ENCODE measurements at places on chromosomes 12 and 14. TPM values are rescaled to one million over a fixed set of nuclear protein-coding genes. Genes with fewer than 3 reads are reported as not detected.

- peaks cover 21% of the 10 kb centered on the region for H3K4me1 ChIP-seq
- H3K4me3 ChIP-seq, result no peak overlapping the region
- H3K27me3 ChIP-seq, result peaks cover 78% of the 10 kb centered on the region
- H3K27ac ChIP-seq, result no peak overlapping the region
- no peak for DNase-seq
Observed at GRCh38 chr14:101564819-101565698, 3.8 kb downstream of the DIO3 start.

Gene RTL1
- polyA plus RNA-seq, result not detected

DNA sequence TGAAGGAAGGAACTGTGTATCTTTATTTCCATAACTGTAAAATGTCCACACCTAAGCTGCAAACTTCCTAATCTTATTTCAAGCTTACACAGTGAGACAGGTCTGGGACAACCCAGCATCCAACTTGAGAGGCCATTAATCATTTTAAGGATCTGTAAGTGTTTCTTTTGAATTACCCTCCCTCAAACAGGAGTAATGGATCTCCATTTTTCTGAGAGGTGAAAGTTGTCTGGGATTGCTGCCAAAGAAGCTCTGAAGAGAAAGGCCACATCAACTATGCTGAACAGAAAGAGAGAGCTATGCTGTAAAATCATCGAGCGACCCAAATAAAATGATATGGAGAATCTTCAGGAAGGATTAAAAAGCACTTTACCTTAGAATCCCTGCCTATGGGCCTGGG, 131.7 kb upstream of the CPNE8 start:
- DNase-seq, result no peak
- no peaks in the 10 kb centered on the region for H3K27me3 ChIP-seq
- H3K4me1 ChIP-seq, result no peaks in the 10 kb centered on the region
- no peak overlapping the region for H3K4me3 ChIP-seq
- H3K36me3 ChIP-seq, result no peaks in the 10 kb centered on the region

- H3K4me1 ChIP-seq, result peaks cover 3% of the 10 kb centered on the region
- no peaks in the 10 kb centered on the region for H3K36me3 ChIP-seq
- DNase-seq, result no peak
- H3K27me3 ChIP-seq, result no peaks in the 10 kb centered on the region
- H3K27ac ChIP-seq, result no peak overlapping the region
Observed at GRCh38 chr12:69580074-69580473, 5.2 kb upstream of the CCT2 start.

GRCh38 chr12:58372298-58372697, 430.9 kb downstream of the ATP23 start:
- no peak for DNase-seq
- no peaks in the 10 kb centered on the region for H3K4me1 ChIP-seq
- H3K4me3 ChIP-seq, result no peak overlapping the region
- no peaks in the 10 kb centered on the region for H3K27me3 ChIP-seq
- H3K36me3 ChIP-seq, result no peaks in the 10 kb centered on the region

DNA sequence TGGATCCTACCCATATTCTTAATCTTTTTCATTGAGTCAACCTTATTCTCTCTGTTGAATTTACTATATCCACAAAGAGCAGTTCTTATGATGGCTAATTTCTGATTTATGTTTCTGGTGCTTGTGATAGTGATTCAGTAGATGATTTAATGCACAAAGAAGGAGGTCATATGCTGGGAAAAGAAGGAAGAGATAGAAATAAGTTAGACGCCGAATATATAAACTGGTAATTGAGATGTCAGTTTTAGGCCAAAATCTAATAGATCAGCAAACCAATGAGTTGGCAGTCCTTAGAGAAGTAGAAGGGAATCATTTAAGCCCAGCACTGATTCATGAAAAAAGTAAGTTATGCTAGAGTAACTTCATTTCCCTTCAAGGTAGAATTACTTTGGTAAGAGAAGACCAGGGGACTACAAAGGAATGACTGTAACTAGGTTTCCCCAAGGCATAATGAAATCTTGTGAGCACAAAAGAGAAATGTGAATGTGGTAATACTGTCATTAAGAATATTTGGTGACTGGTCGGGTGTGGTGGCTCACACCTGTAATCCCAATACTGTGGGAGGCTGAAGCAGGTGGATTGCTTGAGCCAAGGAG, 132.4 kb downstream of the TGFB3 start:
- no peaks in the 10 kb centered on the region for H3K27me3 ChIP-seq
- no peak overlapping the region for H3K27ac ChIP-seq
- H3K36me3 ChIP-seq, result no peaks in the 10 kb centered on the region
- no peak overlapping the region for H3K4me3 ChIP-seq
- no peaks in the 10 kb centered on the region for H3K4me1 ChIP-seq

- no peak overlapping the region for H3K27ac ChIP-seq
- DNase-seq, result no peak
- H3K36me3 ChIP-seq, result no peaks in the 10 kb centered on the region
- peaks cover 31% of the 10 kb centered on the region for H3K27me3 ChIP-seq
- no peak overlapping the region for H3K4me3 ChIP-seq
Observed at GRCh38 chr14:90140956-90141316, 79.1 kb downstream of the KCNK13 start.

DNA sequence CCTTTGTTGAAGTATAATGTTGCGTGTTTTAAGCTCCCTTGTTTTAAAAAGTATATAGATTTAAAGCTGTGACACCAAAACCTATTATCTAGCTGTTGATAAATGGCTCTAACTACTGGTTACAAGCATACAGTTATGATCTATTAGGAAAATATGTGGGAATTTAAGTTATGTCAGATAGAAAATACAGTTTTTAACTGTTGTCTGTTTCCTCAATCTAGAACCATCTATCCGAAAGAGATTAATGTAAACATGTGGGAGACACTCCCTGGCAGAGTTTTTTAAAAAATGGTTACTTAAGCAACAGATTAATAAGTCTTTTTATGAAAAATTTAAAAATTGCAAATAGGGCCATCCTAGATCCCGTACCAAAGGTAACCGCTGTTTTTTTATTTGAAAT, 8.2 kb downstream of the RPL36AL start:
- no peak overlapping the region for H3K27ac ChIP-seq
- no peaks in the 10 kb centered on the region for H3K27me3 ChIP-seq
- H3K4me3 ChIP-seq, result no peak overlapping the region
- DNase-seq, result no peak
- no peaks in the 10 kb centered on the region for H3K4me1 ChIP-seq

Gene EXOC3L4
- polyA plus RNA-seq, result not detected

Gene OAS2
- polyA plus RNA-seq, result 56.4 TPM

GRCh38 chr12:66008985-66009384, 121.6 kb downstream of the LLPH start:
- peak overlapping the region; percentile 12 for H3K4me3 ChIP-seq
- peaks cover 12% of the 10 kb centered on the region for H3K36me3 ChIP-seq
- H3K4me1 ChIP-seq, result no peaks in the 10 kb centered on the region
- peaks cover 6% of the 10 kb centered on the region for H3K27me3 ChIP-seq
- DNase-seq, result no peak

Gene PAWR
- 29.9 TPM for polyA plus RNA-seq

Gene ST8SIA1
- not detected for polyA plus RNA-seq

DNA sequence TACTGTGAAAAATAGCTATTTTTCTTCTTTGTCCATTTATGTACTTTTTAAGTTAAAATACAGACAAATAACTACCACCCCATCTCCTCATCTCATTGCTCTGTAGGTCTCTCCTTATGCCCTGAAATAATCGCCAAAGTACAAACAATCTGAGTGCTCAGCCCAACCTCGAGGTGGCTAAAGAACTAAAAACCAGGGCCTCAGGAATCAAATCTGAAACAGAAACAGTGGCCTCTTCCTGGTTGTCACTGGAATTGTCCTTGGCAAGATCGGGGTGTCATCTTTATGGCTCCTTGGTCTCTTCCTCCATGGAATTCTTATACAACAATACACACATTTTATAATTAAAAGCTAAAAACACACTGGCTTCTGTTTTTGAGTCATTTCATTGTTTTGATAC, 182.4 kb downstream of the ASCL1 start:
- peaks cover 8% of the 10 kb centered on the region for H3K36me3 ChIP-seq
- no peak for DNase-seq
- no peak overlapping the region for H3K4me3 ChIP-seq
- no peaks in the 10 kb centered on the region for H3K27me3 ChIP-seq
- H3K27ac ChIP-seq, result no peak overlapping the region

DNA sequence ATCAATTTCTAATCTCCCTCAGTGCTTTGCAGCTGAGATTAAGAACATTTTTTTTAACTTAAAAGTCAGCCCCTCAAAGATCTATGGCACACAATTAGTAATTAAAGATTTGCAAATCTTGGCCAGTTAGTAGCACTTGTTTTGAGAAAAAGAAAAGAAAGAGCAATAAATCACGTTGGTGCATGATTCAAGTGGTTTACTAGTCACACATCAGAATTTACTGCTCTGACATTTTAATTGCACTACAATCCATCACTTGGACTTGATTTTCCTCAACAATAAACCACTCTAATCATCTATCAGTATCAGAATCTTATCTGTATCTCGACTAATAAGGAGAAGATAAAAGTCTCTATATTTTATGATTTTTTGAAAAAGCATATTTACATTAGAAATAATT, 154.3 kb downstream of the HELB start:
- no peaks in the 10 kb centered on the region for H3K36me3 ChIP-seq
- H3K27ac ChIP-seq, result no peak overlapping the region
- H3K4me3 ChIP-seq, result no peak overlapping the region

Gene HPD
- not detected for polyA plus RNA-seq

DNA sequence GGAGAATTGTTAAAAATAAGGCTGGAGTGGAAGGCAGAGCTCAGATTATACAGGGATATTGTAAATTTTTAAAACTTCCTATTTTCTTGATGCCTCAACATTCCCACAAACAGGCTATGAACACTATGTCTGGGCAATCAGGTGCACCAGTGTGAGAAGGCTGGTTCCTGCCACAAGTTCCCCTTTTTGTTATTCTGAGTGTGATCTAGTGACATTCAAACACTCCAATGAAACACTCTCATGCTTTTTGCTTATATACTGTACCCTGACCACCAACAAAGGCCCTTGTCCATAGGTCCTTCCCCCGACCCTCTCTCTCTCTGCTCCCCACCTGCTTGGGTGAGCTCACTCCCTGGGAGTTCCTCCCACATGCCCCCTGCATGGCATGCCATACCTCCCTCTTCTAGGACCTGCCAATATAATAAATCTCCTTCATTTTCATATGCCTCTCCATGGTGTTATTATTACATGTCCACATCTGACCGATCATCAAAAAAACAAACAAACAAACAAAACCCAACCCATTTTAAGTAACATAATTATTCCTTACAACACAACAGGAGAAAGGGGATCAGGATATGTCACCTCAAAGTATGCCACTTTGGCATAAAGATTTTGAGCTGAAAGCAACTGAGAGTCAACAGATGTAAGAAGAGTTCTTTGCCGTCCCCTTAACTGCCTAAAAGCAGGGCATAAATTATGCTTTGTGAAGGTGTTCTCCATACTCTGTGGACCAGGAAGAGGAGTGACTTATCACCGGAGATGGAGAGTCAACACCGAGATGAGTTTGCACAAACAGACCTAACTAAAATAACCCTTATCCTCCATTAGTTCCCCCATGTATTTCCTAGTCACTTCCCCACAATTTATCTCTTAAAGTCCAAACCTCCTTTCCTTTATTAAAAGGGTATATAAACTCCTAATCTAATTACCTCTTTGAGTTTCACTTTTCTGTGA, 42.5 kb upstream of the CATSPERB start:
- peak overlapping the region; percentile 89 for H3K4me3 ChIP-seq
- peaks cover 18% of the 10 kb centered on the region for H3K4me1 ChIP-seq
- H3K27me3 ChIP-seq, result no peaks in the 10 kb centered on the region
- DNase-seq, result peak; percentile 41
- no peaks in the 10 kb centered on the region for H3K36me3 ChIP-seq

Gene GLTP
- 50.0 TPM for polyA plus RNA-seq

GRCh38 chr12:105860561-105861207, 278.1 kb downstream of the NUAK1 start:
- peaks cover 4% of the 10 kb centered on the region for H3K27me3 ChIP-seq
- H3K4me1 ChIP-seq, result no peaks in the 10 kb centered on the region
- no peak for DNase-seq
- no peak overlapping the region for H3K27ac ChIP-seq
- no peaks in the 10 kb centered on the region for H3K36me3 ChIP-seq

- peaks cover 15% of the 10 kb centered on the region for H3K4me1 ChIP-seq
- no peaks in the 10 kb centered on the region for H3K27me3 ChIP-seq
- peak within 1 kb of the TSS; percentile 98 for H3K4me3 ChIP-seq
- peaks cover 8% of the 10 kb centered on the region for H3K36me3 ChIP-seq
Observed at GRCh38 chr12:123457980-123458779, at the start of gene SNRNP35. Gene SNRNP35, plus strand, starts transcription at chr12:123458139. Its CDS starts 7,402 bp downstream, at chr12:123465541.

DNA sequence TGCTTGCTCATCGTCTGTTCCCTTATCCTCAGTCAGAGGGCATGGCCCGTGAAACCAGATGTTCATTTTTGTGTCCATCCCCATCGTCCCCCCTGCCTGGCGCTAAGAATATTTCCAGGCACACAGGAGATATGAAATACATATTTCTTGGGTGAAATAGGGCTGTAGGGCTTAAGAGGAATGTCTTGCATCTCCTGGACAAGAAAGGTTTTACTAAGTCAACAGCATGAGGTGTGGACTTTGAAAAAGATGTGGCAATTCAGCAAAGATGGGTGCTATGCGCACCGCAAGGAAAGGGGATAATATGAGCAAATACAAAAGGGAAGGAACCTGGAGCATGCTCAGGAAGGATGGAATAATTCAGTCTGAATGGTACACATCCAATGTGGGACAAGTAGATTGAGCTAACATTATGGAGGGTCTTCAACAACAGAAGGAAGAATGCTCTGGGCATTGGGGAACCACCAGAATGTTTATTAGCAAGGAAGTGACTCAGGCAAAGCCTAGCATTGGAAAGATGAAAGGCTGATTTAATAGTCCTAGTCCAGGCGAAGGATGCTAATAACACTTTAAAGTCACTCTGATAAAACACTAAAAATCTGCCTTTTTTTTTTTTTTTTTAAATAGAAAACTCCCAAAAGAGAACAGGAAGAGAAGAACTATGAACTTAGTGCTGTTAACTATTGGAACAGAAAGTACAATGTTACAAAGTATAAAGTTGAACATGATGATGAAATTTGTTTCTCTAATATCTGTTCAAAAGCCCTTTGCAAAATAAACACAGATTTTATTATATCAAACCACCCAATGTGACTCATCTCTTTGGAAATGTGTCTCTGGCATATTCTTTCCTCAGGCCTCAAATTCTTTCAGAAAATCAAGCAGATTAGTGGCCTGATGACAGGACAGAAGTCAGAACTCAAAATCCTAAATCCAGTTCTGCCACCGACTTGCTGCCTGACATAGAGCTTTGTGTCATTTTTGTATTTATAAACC, 449.5 kb downstream of the BCAT1 start:
- H3K4me1 ChIP-seq, result no peaks in the 10 kb centered on the region
- H3K4me3 ChIP-seq, result no peak overlapping the region
- H3K27me3 ChIP-seq, result no peaks in the 10 kb centered on the region
- no peak overlapping the region for H3K27ac ChIP-seq
- no peak for DNase-seq

- H3K27me3 ChIP-seq, result peaks cover 4% of the 10 kb centered on the region
- no peak overlapping the region for H3K27ac ChIP-seq
- H3K4me3 ChIP-seq, result no peak overlapping the region
- no peaks in the 10 kb centered on the region for H3K36me3 ChIP-seq
- no peaks in the 10 kb centered on the region for H3K4me1 ChIP-seq
- DNase-seq, result no peak
Observed at GRCh38 chr12:93079271-93079670, 150.2 kb upstream of the EEA1 start.

GRCh38 chr12:51592034-51592705, 1.1 kb downstream of the SCN8A start:
- H3K36me3 ChIP-seq, result no peaks in the 10 kb centered on the region
- H3K4me1 ChIP-seq, result peaks cover 25% of the 10 kb centered on the region
- no peak overlapping the region for H3K27ac ChIP-seq
- H3K27me3 ChIP-seq, result peaks cover 53% of the 10 kb centered on the region

GRCh38 chr14:105136401-105137322, 31.9 kb downstream of the JAG2 start:
- H3K27ac ChIP-seq, result no peak overlapping the region
- H3K36me3 ChIP-seq, result peaks cover 16% of the 10 kb centered on the region
- no peaks in the 10 kb centered on the region for H3K4me1 ChIP-seq
- no peak for DNase-seq

Gene ADGRD1
- polyA plus RNA-seq, result 0.26 TPM

Gene TMEM179
- polyA plus RNA-seq, result not detected

Measured in naive B cell (primary cell).